ENCODE measurements at places on chromosomes 16 and 17. TPM values are rescaled to one million over a fixed set of nuclear protein-coding genes. Genes with fewer than 3 reads are reported as not detected.
A peak's percentile ranks its signal among the peaks of the same experiment; 100 is the strongest.

The C1QTNF1 gene
- total RNA-seq: 31.4 TPM

The SLC5A10 gene
- total RNA-seq: not detected

The KRTAP1-5 gene
- total RNA-seq: not detected

The ICAM2 gene
- total RNA-seq: 32.3 TPM

DNA sequence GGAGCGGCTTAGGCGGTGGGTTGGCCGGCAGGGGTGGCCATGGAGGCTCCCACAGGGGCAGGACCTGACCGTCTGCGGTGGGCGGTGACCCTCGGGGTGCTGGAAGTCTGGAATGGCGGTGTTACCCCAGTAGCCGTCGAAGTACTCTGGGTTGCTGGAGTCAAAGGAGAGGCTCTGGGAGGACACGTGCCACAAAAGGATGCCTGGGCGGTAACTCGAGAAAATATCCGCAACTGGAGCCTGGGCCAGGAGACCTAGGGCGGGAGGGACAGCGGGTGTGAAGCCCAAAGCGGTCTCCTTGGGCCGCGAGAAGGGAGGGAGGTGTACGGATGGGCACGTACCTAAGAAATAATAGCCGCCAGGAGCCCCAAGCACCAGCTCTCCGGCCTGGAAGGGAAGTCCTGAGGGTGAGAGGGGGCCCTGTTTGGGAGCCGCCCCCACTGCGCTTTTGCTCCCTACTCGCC is 4.6 kb downstream of the ITGA2B start:
- DNase-seq: no peak

GRCh38 chr16:57252148-57252721 is 7.2 kb downstream of the ARL2BP start:
- no peak for DNase-seq

DNA sequence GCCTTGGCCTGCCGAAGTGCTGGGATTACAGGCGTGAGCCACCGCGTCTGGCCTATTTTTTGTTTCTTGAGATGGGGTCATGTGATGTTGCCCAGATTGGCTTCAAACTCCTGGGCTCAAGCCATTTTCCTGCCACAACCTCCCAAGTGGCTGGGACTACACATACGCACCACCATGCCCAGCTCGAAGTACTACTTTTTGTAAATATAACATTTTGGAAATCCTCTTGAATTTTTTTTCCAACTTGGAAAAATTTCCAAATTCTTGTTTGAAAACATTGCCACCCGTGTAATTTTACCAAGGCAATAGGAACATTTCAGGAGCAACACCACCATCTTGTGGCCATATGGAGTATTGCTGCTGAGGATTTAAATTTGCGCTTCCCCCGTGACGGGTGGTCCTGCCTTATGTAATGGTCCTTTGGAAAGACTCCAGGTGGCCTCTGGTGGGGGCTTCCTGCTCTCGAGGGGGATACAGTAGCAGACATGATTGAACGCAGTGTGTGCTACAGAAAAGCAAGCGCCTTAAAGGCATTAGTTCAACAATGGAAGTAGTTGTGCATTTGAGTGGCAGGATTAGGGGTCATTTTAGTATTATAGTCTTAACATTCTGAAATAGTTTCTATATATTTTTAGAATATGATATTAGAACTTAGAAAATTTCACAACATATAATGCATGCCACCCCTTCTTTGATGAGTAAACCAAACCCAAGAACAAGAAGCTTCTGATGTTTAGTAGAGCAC is 8.0 kb downstream of the FLYWCH1 start:
- no peak for DNase-seq

GRCh38 chr16:12479751-12480150 is 323.9 kb downstream of the CPPED1 start:
- no peak for DNase-seq

DNA sequence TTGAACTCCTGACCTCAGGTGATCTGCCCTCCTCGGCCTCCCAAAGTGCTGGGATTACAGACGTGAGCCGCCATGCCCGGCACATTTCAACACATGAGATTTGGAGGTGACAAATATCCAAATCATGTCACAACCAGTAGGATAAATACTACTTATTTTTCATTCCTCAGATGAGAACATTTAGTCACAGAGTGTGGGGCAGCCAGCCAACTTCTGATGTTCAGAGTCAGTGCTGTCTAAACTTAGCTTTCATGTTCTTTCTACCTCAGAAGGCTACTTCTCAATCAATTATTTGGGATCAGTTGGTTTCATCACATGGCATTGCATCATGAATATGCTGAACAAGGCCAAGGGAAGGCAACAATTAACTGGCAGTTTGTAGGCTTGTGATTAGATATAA is 134.5 kb downstream of the CDH13 start:
- DNase-seq: no peak

GRCh38 chr16:12310286-12310685 is 333.8 kb downstream of the SNX29 start:
- DNase-seq: no peak

DNA sequence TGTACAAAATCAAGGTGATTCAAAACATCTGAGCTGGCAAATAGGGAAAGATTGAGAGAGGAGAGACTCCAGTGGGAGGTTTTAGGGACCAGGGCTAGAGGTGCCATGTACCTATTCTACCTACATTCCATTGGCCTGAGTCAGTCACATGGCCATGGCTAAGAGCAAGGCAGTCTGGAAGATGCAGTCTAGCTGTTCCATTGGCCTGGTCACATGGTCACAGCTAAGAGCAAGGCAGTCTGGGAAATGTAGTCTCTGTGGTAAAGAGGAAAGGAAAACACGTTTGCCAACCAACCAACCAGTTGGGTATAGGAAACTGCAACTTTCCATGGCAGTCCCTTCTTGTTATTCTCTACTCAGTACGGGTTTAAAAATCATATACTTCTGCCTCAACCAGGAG is 369.1 kb downstream of the XYLT1 start:
- no peak for DNase-seq

DNA sequence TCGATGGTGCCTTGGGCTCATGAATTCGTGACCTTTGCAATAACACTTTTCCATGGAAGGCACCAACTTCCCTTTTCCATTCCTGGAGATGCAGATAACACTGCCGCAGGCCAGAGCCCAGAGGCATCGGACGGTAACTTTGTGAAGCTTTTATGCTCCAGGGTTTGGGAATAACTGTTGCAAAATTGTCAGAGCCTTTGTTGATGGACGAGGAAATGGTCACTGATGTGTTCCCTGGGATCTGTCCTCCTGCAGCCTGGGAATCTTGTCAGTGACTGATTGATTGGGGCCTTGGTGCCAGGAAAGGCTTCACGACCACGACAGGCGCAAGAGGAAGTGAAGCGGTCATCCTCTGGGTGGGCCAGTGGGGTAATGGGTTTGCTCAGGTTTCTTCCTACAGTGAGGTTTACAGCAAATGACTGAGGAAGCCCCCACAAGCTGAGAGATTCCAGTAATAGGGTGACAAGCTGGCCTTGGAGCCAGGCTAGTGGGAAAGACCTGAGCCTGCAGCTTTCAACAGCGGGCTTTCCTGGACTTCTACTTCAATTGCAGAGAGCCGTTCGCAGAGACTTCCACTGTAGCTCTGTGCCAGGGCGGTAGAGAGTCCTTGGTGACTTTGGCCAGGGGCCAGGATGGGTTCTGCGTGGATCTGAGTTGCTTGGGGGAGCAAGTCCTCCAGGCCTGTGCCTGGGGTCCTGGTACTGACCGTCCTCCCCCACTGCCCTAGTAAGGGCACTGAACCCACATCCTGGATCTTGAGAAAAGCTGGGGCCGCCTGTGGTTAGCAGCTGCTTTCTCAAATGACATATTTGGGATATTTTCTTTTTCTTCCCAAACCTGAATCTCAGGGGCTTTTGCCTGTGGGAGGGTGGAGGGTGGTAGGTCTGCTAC is 37.6 kb downstream of the PGS1 start:
- DNase-seq: no peak

DNA sequence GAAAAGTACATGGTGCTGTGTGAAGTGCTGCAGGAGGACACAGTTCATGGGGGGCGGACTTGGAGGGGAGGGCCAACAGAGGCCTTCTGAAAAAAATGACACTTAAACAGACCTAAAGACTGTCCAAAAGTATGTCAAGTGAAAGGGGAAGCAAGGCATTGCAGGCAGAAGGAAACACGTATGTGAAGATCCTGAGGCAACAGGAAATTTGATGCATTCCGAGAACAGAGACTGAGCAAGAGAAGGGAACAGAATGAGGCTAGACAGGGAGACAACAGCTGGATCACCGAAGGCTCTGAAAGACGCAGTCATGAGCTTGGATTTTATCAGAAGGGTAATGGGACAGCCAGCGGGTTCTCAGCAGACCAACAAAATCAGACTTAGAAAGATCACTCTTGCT is 1.1 kb downstream of the IFT20 start:
- DNase-seq: no peak

DNA sequence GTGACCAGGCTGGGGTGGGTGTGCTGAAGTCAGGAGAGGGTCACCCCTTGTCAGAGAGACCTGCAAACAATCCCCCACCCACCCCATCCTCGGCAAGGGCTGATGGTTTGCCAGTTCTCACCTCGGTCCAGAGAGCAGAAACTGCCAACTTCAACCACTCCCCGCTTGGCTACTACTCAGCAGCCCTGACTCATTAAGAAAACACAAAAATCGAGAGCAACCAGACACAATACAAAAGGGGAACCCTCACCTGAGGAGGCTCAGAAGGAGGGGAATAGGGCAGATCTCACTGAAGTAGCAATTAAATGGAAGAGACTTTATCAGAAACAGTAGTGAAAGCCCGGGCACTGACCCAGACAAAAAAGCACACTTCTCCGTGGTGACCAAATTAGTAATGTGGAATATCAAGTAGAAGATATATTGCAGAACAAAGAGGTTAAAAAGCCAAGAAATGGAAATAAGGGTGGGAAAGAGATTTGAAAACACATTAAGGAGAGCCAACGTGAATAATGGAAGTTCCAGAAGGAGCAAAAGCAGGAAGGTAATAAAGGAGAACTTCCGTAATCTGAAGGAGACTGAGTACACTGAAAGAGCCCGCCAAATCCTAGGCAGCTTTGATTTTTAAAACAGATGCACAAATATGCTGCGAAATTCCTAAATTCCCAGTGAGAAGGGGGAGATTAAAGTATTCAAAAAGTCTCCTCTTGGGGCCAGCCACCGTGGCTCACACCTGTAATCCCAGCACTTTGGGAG is 23.6 kb downstream of the CENPV start:
- DNase-seq: peak; percentile 45

DNA sequence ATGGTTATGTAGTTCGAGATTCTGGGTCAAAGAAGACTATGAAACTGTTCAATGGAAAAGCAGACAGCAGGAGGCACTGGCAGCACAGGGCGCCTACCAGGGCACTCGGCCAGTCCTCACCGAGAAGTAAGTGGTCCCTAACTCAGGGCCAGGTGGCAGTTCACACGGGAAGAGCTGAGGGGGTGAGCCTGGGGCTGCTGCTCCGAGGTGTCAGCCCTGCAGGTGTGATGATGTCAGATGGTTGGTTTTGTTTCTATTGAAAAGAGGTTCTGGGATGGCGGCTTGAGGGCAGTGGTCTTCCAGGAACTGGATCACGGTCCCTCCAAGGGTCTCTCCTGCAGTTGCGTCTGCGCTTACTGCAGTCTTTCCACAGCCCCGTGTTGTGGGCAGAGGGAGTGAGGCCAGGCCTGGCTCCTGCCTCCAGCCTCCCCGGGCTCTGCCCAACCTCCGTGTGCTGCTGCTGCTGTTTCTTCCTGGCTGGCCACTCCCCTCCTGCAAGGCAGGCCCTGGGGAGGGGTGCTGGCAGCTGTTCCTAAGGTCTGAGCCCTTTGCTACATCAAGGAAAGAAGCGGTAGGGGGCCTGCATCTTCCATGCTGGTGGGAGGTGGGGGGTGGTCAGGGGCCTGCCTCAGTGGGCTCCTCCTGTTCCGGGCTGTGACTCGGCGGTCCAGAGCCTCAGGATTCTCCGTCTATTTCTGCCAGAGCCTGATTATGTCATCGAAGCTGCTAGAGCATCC is 22.6 kb downstream of the RNF213 start:
- no peak for DNase-seq

DNA sequence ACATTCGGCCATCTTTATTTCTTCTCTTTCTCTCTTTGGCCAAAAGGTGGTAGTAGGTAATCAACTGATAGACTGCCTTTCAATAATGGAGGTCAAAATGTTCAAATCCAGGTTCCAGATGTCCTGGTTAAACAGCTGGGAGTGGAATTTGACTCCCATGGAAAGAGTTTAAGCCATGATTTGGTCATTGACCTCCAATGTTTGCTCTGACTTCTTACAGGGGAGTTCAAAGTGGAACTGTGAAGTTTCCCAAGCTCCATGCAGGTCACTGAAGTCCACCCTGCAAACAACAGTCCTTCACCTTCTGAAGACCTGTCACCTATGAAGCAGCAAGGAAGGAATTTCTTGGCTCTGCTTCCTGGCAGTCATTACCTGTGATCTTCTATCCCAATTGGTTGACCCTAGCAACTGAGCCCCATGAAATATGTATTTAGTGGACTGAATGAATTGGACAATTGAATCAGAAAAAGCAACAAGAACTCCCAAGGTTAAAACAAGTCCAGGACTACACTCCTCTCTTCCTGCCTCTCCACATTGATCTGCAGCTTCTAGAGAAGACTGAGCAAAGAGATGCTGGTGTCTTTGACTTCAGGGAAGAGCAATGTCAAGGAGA is 28.0 kb upstream of the SOX9 start:
- DNase-seq: no peak

DNA sequence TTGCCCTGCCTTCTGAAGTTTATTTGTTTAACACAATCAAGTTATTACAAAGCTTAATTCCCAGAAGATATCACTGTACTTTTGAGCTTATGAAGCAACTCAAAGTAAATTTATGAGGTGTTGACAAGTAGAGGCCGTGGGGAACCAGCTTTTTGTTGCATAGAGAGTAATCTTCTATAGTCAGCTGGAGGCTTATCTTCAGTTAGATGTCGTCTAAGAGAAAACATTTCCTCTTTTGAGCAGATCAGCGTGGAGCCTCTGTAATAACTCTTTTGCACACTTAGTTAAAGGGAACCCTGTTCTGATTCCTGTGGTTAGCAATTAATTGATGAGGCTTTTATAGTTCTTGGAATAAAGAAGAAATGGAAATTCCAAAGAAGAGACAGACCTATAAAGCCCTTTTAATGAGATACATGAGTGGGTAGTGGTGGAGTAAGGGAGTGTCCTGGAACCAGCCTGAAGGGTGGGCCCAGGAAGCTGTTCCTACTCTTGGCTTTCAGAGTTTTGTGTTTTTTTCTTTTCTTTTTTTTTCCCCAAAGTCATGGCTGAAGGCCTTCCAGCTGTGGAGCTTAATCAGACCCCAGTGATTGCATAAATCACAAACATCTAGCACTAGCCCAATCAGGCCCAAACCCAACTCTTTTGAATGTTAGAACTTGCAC is 28.9 kb upstream of the MAP3K14 start:
- DNase-seq: no peak

GRCh38 chr17:5978496-5978895 is 91.7 kb upstream of the WSCD1 start:
- no peak for DNase-seq

- DNase-seq: no peak
Measured at GRCh38 chr17:66989579-66989978, 25.1 kb downstream of the CACNG4 start.
